Progenitor cell of endocrine pancreas (in vitro differentiated cells): ENCODE measurements at places on chromosomes 3 and 15. TPM values are rescaled to one million over a fixed set of nuclear protein-coding genes. Genes with fewer than 3 reads are reported as not detected.

DNA sequence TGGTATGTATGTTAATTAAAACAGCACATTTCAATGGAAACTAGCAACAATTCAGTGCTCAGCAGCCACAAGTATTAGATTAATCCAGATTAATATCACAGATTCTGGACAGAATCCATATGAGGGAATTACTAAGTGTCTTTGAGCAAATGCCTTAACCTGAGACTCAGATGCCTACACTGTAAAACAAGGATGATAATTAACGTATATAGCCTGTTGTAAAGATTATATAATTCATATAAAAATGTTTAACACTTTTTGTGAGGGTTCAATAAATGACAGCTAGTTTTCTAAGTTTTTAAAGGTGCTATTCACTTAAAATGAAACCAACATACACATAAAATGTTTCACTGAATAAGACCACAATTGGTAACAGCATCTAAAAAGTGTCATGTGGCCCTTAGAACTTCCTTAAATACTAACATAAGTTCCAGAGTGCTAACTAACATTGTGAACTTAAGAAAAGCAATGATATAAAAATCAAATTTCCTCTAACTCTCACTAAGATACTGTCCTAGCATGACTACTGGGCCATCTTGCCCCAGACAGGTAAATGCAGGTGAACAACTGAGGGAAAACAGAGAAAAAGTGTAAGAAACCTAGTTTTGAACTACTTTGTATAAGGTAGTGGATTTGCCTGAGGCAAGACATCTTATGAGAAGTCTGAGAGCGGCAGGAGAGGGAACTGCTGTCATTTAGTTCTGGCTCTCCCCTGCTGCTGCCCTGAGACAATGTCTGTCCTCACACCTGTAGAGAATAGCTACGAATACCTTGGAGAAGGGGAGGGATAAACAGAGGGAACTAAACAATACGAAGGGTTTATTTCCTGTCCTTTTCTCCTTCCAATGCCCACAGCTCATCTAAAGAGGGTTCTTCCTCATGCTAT, 151.3 kb downstream of the ADAM10 start:
- no peak overlapping the region for H3K27ac ChIP-seq
- H3K4me1 ChIP-seq: peaks cover 18% of the 10 kb centered on the region
- H3K36me3 ChIP-seq: peaks cover 26% of the 10 kb centered on the region
- DNase-seq: no peak
- H3K4me3 ChIP-seq: no peak overlapping the region

- no peak overlapping the region for H3K27ac ChIP-seq
- DNase-seq: no peak
- H3K4me3 ChIP-seq: no peak overlapping the region
- no peaks in the 10 kb centered on the region for H3K4me1 ChIP-seq
- no peaks in the 10 kb centered on the region for H3K27me3 ChIP-seq
Observed at GRCh38 chr3:89058371-89058770, 49.0 kb upstream of the EPHA3 start.

DNA sequence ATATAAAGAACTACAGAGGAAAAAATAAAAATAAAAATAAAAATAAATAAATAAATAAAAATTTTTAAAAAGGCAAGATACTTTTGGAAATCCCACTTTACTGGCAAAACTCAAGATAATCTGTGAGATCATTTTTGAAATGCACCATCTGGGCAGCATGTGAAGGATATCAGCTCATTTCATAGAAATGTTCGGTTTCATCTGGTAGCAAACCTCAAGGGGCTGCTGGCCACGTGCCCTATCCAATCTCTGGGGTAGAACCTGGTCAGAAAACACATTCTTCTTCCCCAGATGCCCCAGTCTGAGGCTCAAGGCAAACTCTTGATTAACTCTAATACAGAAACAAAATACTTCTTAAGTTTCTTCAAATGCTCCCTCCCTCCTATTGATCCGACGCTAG, 166.0 kb downstream of the FMN1 start:
- no peaks in the 10 kb centered on the region for H3K27me3 ChIP-seq
- peaks cover 5% of the 10 kb centered on the region for H3K4me1 ChIP-seq
- no peak overlapping the region for H3K4me3 ChIP-seq
- no peaks in the 10 kb centered on the region for H3K36me3 ChIP-seq
- H3K27ac ChIP-seq: no peak overlapping the region
- DNase-seq: no peak

DNA sequence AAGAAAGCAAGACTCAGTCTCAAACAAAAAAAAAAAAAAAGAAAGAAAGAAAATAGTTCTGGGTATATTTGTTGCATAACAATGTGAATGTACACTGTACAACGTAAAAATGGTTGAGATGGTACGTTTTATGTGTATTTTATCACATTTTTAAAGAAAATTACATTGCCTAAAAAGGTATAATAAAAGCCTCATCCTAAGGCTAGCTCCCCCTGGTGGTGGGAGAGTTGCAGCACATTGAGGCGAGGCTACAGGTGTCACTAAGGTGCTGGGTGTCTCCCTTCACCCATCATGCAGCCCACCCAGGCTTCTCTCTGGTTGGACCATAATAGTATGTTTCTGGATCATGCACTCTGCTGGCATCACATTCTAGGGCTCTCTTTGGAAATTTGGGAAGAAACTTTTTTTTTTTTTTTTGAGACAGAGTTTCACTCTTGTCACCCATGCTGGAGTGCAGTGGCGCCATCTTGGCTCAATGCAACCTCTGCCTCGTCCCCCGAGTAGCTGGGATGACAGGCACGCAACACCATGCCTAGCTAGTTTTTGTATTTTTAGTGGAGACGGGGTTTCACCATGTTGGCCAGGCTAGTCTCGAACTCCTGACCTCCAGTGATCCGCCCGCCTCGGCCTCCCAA, 12.4 kb upstream of the RAB11A start:
- H3K27me3 ChIP-seq: no peaks in the 10 kb centered on the region
- H3K36me3 ChIP-seq: no peaks in the 10 kb centered on the region
- no peak for DNase-seq
- H3K4me1 ChIP-seq: peaks cover 6% of the 10 kb centered on the region
- H3K27ac ChIP-seq: no peak overlapping the region

- DNase-seq: no peak
- H3K27ac ChIP-seq: no peak overlapping the region
- peaks cover under 1% of the 10 kb centered on the region for H3K27me3 ChIP-seq
- no peaks in the 10 kb centered on the region for H3K36me3 ChIP-seq
Observed at GRCh38 chr3:187811585-187812250, 66.5 kb upstream of the BCL6 start.

DNA sequence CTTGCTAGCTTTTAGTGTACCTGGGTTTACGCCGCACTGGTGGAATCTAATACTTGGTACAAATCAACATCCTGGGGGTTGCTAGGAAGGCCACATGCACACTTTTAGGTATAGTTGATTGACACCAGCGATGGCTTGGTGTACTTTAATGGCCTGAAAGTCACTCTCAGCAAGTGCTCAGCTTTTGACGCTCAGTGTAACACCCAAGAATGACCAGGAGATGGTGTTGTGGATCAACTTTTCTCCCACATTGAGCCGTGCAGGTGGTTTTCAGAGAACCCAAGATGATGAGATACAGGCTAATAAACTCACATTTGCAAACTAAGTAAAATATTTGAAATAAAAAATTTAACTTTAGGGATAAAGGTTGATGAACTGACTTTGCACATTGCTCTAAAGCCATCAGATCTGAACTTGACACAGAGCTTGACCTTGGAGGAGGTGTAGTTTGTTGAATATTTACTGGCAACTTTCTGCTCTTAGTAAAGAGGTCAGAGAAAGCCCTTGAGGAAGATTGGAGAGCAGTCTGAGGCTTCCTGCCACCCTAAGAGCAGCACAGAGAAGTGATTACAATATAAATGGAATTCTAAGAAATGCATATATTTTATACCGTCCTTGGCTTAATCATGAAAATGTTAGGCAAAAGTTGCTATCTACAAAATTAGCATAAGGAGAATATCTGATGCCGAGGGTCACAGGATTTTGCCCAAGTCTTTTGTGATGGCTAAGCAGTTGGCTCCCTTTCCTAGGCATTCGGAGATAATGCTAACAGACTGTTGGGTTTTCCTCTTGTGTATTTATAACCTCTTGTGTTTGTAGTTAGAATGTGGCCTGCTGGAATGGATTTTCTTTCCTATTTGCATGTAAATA, 143.4 kb upstream of the RASGRP1 start:
- peak; percentile 18 for DNase-seq
- no peaks in the 10 kb centered on the region for H3K4me1 ChIP-seq
- H3K27ac ChIP-seq: no peak overlapping the region
- H3K27me3 ChIP-seq: peaks cover 12% of the 10 kb centered on the region
- H3K4me3 ChIP-seq: no peak overlapping the region
- no peaks in the 10 kb centered on the region for H3K36me3 ChIP-seq

- no peak overlapping the region for H3K27ac ChIP-seq
- H3K4me3 ChIP-seq: no peak overlapping the region
- H3K36me3 ChIP-seq: no peaks in the 10 kb centered on the region
- no peak for DNase-seq
- no peaks in the 10 kb centered on the region for H3K4me1 ChIP-seq
- H3K27me3 ChIP-seq: no peaks in the 10 kb centered on the region
Observed at GRCh38 chr3:175020101-175020500, 161.0 kb downstream of the NAALADL2 start.

GRCh38 chr15:83219026-83219425, 11.4 kb upstream of the HDGFL3 start:
- peaks cover 30% of the 10 kb centered on the region for H3K36me3 ChIP-seq
- H3K27me3 ChIP-seq: no peaks in the 10 kb centered on the region
- no peak overlapping the region for H3K4me3 ChIP-seq
- no peak overlapping the region for H3K27ac ChIP-seq

- no peak overlapping the region for H3K27ac ChIP-seq
- no peaks in the 10 kb centered on the region for H3K27me3 ChIP-seq
- no peaks in the 10 kb centered on the region for H3K4me1 ChIP-seq
- peaks cover 32% of the 10 kb centered on the region for H3K36me3 ChIP-seq
- DNase-seq: no peak
Observed at GRCh38 chr3:167671878-167672427, 18.2 kb upstream of the WDR49 start.

GRCh38 chr15:49860101-49860500, 239.3 kb downstream of the DTWD1 start:
- H3K36me3 ChIP-seq: no peaks in the 10 kb centered on the region
- H3K4me1 ChIP-seq: no peaks in the 10 kb centered on the region
- H3K4me3 ChIP-seq: no peak overlapping the region
- DNase-seq: no peak
- no peak overlapping the region for H3K27ac ChIP-seq

SCAMP5 gene
- total RNA-seq: 55.9 and 58.0 TPM in 2 replicates

IL17RB gene
- 10.9 and 11.1 TPM in 2 replicates for total RNA-seq

FHIT gene
- total RNA-seq: 16.1 and 18.4 TPM in 2 replicates

CTXN2 gene
- 0.16 and 0.38 TPM in 2 replicates for total RNA-seq

CACNA1D gene
- total RNA-seq: 6.3 and 8.1 TPM in 2 replicates
